Fibroblast of lung (primary cell): ENCODE measurements at places on chromosomes 1 and 21.

- DNase-seq = no peak
These were observed 51.2 kb downstream of the RNF2 start for GRCh38 chr1:185096531-185096930.

GRCh38 chr1:67393737-67394136 is 36.5 kb downstream of the SERBP1 start:
- DNase-seq = no peak

GRCh38 chr1:190759807-190760206 is 282.1 kb upstream of the BRINP3 start:
- DNase-seq = no peak

DNA sequence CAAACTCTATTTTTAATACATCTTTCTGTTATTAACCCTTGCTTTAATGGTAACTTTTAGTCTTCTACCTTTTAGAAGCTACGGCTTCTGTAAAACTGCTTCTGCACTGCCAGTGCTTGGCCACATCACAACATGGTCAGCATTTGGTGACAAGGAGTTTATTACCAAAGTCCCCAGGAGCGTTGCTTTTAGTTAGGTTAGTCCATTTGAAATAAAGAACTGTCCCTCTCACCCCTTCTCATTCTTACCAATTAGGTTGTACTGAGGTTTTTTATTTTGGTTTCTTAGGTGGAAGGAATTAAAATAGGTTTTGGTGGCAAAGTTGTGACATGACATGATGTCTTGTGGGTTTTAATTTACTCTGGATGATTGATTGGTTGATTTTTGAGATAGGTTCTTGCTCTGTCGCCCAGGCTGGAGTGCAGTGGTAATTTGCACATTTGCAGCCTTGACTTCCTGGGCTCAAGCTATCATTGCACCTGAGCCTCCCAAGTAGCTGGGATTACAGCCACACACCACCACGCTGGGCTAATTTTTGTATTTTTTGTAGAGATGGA is 39.2 kb downstream of the SPEN start:
- DNase-seq = no peak

DNA sequence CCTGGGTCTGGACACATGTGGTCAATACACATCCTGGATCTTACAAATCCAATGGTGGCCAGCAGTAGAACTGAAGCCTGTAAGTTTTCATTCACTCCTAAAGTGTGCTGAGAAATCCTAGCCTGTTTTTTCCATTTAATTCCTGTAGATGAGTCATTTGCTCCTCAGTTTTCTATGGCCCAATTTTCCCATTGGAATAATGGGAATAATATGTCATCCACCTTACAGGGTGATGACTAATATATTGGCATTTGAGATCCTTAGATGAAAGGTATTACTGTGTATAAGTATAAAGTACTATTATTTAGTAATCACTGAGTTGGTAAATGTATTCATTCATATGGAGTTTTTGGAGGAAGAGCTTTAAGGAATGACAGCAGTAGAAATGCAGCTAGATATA is 89.7 kb upstream of the ADAR start:
- peak; percentile 45 for DNase-seq

GRCh38 chr1:111417755-111418154 is 9.8 kb downstream of the OVGP1 start:
- peak; percentile 72 for DNase-seq

GRCh38 chr1:235902677-235903542 is 36.2 kb upstream of the LYST start:
- DNase-seq = peak; percentile 86

GRCh38 chr1:190832511-190832910 is 354.8 kb upstream of the BRINP3 start:
- peak; percentile 1 for DNase-seq

GRCh38 chr21:35324372-35325220 is 275.5 kb upstream of the RUNX1 start:
- DNase-seq = peak; percentile 82

DNA sequence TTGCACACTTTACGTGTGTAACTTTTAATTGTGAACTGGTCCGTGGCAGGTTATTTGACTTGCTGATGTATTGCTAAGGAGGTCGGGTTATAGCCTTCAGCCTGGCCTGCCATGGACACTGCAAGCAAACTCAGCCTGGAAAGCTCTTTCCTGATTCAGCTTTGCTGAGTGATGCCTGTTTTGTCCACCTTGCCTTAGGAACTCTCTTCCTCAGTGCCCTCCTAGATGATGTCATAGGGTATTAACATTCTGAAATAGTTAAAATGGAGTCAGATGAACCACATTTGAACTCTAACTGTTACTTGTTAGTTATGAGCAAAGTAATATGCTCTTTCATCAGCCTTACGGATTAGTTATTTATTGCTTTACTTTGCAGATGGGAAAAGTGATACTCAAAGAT is 446.0 kb downstream of the PCP4 start:
- DNase-seq = no peak

DNA sequence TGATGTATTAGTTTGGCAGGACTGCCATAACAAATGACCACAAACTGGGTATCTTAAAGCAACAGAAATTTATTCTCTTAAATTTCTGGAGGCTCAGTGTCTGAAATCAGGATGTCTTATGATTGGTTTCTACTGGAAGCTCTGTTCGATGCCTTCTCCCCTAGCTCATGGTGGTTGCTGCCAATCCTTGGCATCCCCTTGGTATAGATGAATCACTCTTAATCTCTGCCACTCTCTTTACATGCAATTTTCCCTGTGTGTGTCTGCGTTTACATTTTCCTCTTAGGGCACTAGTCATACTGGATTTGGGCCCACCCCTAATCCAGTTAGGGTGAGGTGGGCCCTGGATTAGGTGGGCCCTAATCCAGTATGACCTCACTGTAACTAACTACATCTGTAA is 54.7 kb upstream of the MPC2 start:
- no peak for DNase-seq

DNA sequence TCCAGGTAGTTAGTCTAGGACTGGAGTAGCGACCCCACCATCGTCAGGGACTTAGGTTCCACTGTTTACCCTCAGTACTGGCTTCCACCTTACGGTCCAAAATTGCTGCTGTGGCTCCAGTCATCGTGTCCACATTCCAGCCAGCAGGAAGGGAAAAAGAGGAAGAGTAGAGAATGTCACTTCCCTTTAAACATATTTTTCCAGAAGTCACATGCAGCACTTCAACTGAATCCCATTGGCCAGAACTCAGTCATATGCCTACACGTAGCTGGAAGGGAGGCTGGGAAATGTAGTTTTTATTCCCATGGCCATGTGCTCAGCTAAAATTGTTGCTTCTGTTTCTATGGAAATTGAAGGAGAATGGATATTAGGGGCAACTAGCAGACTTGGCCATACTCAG is 84.1 kb upstream of the SELENON start:
- DNase-seq = no peak
